GM12864 (cell line): ENCODE measurements at places on chromosomes 2 and 18.

GRCh38 chr2:134148172-134148571 lies 105.7 kb upstream of the MGAT5 start:
- no peak for DNase-seq

GRCh38 chr2:237480556-237480955 lies 6.5 kb upstream of the MLPH start:
- no peak for DNase-seq

GRCh38 chr2:20966061-20966595 lies 77.7 kb downstream of the APOB start:
- no peak for DNase-seq

DNA sequence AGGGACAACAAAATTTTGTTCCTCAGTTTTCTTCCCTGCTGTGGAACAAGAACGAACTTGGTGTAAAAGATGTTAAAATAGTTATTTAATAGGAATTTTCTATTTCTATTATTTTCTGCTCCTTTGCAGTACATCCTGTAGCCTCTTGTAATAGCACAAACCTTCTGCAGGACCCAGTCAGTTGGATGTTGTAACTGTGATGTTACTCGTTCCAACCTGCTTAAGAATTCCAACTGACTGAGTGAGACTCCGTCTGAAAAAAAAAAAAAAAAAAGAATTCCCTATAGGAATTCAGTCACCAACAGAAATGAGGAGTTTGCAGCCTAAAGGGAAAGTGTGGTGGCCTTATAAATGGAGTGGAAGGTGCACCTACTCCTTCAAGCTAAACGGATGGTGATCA lies 46.4 kb upstream of the CDH20 start:
- DNase-seq = no peak

DNA sequence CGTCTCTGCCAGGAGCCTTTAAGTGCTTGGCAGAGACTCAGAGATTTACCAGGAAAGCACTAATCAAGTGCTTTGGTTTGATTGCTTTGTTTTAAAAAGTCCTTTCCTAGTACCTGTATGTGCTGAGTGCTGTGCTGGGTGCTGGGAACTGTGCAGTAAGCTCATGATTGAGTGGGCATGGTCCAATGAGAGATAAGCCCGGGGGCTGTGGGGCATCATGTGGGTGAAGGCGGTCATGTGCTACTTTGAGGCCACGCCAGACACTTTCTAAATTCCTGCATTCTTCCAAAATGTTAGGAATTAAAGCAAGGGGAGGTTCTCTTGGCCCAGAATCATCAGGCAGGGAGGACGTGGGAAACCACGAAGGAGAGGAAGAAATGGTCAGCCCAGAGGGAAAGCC lies 109.0 kb downstream of the ACAA2 start:
- no peak for DNase-seq

- no peak for DNase-seq
Measured at GRCh38 chr2:217954469-217954868, 48.3 kb downstream of the TNS1 start.

GRCh38 chr2:196208915-196209314 lies 37.5 kb upstream of the STK17B start:
- no peak for DNase-seq

GRCh38 chr18:73079920-73080319 lies 212.1 kb upstream of the NETO1 start:
- no peak for DNase-seq

- DNase-seq = no peak
Measured at GRCh38 chr2:146873056-146873455, 971.8 kb upstream of the ACVR2A start.

DNA sequence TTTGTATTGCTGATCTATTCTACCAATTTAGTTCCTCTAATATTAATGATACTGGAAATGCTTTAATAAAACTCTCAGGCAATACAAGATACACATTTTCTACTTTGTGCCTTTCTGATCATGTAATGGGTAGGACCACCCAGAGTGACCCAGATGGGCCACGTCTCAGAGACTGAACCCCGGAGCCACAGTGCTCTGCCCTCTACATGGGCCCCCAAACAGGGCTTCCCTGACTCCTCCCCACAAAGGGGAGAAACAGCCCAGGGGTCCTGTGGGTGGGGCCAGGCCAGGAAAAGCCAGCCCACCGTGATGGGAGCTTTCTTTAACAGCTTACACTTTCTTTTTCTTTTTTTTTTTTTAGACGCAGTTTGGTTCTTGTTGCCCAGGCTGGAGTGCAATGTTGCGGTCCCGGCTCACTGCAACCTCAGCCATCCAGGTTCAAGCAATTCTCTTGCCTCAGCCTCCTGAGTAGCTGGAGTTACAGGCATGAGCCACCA lies 18.4 kb downstream of the HDAC4 start:
- DNase-seq = no peak

GRCh38 chr2:62577994-62578781 lies 72.2 kb upstream of the TMEM17 start:
- DNase-seq = no peak

GRCh38 chr18:3411327-3411726 lies 38.6 kb upstream of the TGIF1 start:
- DNase-seq = no peak

- DNase-seq = no peak
Measured at GRCh38 chr2:102100371-102101096, 42.0 kb upstream of the IL1R1 start.

DNA sequence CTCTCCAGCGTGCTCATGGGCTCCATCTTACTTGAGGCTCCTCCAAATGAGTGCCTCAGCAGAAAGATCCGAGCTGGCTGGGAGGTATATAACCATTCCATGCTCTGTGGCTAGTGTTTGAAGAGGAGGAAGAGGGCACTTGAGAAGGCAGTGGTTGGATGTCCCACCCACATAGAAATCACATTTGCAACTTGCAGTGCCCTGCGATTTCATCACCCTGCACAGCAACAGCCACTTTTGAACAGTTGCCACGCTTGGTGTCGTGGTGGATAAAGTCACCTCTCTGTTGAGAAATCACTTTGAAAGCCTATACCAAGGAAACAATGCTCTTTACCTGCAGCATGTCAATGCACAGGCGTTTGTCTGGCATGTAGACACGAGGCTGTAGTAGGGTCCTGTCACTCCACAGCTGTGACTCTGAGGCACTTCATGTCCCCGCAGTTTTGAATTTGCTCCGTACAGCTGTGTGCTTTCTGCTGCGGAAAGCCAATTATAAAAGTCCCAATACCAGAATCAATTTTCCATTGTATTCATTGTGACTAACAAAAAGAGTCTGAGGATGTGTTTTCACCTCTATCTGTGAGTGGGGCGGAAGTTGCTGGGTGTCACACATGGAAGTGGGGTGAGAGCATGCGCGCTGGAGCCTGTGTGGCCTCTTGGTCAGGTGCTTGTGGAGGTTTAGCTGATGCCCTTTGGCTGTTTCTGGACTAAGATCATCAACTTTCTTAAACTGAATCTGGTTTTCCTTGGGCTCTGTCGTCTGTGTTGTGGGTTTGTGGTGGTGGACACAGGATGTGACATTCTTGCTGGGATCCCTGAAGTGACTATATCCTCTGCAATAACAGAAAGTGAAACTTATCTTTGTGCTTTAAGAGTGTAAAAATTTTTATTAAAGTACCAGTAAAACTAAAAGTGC lies 2.8 kb downstream of the CNDP2 start:
- DNase-seq = peak; percentile 61

- DNase-seq = no peak
Measured at GRCh38 chr2:119387381-119388129, 20.8 kb downstream of the DBI start.

DNA sequence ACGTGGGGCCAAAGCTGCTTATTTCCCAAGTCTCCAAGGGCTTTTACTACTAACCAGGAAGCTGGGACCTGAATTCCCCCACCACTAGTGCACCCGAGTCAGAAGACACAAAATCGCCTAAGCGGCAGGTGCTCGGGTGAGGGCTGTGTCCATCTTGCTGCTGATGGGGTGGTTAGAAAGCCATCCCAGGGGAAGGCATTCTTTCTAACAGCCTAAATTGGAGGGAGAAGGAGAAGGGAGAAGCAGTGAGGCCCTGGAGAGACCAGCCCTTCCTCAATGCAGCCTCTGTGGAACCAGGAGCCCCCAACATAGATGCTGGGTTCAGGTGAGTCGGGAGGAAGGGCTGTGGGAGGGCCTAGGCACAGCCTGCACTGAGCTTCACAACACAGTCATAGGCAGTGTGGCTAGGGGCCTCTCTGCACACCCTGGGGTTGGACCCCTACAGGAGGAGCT lies 1.9 kb upstream of the PROM2 start:
- no peak for DNase-seq

GRCh38 chr18:65436430-65436829 lies 314.4 kb upstream of the CDH7 start:
- no peak for DNase-seq

- no peak for DNase-seq
Measured at GRCh38 chr2:169395821-169396374, 33.6 kb upstream of the LRP2 start.

DNA sequence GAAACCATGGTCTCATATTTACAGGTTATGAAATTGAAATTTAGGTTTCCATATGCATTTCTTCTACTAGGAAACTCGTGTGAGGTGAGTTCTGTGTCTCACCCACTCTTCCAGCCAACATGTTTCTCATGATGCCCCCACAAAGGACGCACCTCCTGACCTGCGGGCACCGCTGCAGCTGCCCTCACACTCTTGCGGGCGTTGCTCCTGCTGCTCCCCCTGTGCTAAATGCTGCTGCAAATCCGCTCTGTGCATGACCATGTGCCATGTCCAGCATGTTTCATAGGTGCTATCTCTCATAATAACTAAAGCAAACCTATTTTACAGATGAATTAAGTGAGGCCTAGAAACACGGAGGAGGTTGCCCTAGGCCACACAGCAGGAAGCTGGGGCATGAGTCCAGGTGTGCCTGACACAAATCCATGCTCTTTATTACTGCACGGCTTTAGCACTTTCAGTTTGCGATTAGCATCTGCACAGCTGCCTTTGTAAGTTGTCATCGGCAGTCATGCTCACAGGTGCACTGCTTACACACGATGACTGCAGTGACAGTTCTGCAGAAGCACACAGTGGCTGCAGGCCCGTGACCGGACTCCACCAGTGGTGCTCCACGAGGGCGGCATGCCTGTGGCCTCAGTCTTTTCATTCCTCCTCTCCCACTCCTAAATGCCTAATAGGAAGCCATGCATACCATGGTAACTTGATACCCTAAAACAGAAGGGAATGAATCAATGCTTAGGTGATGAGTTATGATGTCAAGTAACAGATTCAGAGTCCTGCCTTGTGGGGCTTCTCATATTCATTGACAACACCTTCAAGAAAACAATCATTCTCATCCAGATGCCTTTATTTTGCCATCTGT lies 14.9 kb upstream of the GALR1 start:
- no peak for DNase-seq

- no peak for DNase-seq
Measured at GRCh38 chr2:143440411-143441012, 311.3 kb downstream of the ARHGAP15 start.

- DNase-seq = no peak
Measured at GRCh38 chr18:48459016-48459415, 49.8 kb upstream of the ZBTB7C start.

DNA sequence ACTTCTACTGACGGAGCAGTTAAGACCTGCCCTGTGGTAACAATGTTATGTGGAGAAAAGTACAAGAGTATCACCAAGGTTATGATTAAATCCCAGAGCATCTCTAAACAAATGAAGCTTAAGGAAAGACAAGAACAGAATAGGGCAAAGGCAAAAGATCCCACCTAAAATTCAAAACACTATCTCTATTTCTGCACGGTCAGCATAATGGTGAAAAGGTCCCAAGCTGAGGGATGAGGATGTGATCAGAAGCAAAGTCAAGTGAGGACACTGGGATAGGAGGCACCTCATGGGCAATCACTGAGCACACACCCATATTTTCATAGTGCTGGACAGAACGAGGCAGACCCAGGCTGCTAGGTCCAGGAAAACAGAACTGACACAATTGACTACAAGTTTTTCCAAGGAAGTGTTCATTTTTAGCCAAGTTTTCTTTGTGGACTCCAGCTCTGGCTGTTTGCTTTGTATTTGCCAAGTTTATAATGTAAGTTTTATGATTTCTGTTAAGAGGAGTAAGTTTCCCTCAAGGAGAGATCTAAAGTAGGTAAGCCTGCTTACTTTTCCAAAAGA lies 77.8 kb downstream of the NCKAP5 start:
- no peak for DNase-seq

GRCh38 chr2:26581266-26581990 lies 59.7 kb downstream of the CIB4 start:
- DNase-seq = no peak

GRCh38 chr2:230944757-230945372 lies 19.8 kb upstream of the GPR55 start:
- no peak for DNase-seq

- DNase-seq = no peak
Measured at GRCh38 chr18:41418598-41418997, 536.4 kb upstream of the PIK3C3 start.

GRCh38 chr2:147989809-147990403 lies 30.6 kb downstream of the ORC4 start:
- peak; percentile 33 for DNase-seq

DNA sequence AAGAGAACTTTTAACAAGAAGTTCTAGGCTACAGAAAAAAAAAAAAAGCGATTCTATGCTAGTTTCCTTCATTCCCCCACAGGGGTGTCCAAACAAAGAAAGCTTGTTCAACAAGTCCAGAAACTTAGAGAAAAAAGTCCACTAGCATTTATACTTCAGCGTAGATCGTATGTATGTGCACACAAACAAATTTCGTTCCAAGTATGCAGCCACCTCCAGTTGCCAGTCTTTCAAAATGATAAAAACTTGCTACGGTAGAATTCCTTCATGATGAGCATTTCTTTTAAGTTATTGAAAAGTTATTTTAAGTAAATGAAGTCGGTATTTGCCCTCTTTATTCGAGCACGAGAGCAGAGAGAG lies 3.7 kb upstream of the OTX1 start:
- no peak for DNase-seq

- DNase-seq = no peak
Measured at GRCh38 chr2:159004849-159005248, 36.4 kb downstream of the TANC1 start.

- DNase-seq = no peak
Measured at GRCh38 chr2:159106109-159106508, 137.7 kb downstream of the TANC1 start.

- DNase-seq = no peak
Measured at GRCh38 chr2:240933966-240934700, 28.0 kb downstream of the CROCC2 start.

DNA sequence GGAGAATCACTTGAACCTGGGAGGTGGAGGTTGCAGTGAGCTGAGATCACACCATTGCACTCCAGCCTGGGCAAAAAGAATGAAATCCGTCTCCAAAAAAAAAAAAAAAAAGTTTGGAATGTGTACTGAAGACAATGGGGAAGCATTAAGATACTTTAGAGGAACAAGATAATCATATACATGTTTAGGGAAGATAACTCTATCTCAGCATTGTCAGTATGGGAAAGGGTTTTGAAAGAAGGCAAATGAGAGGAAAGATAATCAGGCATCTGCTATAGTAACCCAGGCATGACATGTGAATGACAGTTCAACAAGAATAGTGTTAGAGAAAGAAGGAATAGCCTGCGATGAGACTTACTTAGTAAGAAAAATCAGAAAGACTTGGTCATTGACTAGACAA lies 112.0 kb downstream of the ATAD2B start:
- no peak for DNase-seq

DNA sequence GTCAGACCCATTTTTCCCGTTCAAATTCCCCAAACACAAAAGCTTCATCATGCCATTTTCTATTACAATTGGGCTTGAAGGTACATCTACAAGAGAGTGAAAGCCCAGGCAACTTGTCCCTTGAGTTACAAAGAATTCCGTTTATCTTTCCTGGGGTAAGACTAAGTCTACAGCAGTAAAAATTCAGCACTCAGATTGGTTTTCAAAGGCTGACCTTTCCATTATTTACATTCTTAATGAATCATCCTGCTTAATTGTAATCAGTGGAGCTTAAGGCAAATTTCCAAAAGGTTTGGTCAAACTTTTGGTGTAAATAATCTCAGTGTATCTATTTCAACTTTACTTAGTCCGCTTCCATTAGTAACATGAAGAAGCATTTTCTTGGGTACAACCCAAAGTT lies 33.4 kb upstream of the ST3GAL5 start:
- DNase-seq = no peak
